Stimulated activated CD4-positive, alpha-beta T cell treated with anti-CD3 and anti-CD28 coated beads, Interleukin-2, amount 100 ng/mL, for 24 hours (primary cell): ENCODE measurements at places on chromosomes 3 and 15.

GRCh38 chr15:65762914-65763787, 28.9 kb downstream of the DENND4A start:
- DNase-seq, result no peak

DNA sequence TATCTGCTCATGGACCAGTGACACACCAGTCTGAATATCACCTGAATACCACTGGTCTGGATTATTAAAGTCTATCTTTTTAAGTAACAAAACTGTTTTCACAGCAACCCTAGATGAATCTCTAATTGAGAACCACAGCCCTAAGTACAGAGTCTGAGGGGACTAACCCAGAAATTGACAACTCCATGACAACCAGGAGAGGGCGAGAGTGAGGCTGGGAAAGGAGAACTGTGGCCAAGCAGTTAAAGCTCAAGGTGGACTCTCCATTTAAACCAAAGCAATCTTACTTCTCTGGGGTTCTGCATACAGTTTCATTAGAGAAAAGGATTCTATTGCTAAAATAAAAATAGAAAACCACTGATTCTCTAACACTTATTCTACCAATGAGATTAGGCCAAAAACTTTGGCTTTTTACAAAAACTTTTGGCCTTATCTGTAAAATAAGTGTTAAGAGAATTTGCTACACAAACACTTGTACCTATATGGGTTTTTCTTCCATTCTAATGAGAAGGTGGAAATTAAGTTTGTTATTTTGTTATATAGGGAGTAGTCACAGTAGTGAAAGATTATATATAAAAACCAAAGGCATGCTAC, 11.4 kb downstream of the NEK10 start:
- peak; percentile 52 for DNase-seq

- DNase-seq, result no peak
Measured at GRCh38 chr3:150635526-150635925, 32.4 kb downstream of the SELENOT start.

- no peak for DNase-seq
Measured at GRCh38 chr3:119289404-119289770, 4.8 kb upstream of the ARHGAP31 start.

- no peak for DNase-seq
Measured at GRCh38 chr3:56157693-56158362, 310.4 kb downstream of the ERC2 start.

DNA sequence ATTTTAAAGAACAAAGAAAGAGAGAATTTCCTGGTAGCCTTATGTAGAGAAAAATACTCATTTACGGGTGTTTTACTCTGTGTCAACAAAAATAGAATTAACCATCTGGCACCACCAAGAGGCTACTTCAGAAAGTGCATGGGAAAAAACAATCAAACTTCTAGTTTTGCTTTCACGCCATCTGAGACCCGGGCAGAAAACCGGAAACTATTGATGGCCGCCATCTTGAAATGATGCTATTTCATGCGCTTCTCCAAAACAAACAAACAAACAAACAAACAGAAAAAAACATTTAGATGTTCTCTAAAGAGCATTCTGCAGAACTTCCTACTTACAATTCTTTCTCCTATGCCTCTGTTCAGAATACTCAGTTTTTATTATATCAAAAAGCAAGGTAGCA, 49.4 kb upstream of the SYNPR start:
- no peak for DNase-seq

GRCh38 chr15:41971089-41971894, 1.1 kb downstream of the EHD4 start:
- peak; percentile 76 for DNase-seq

- no peak for DNase-seq
Measured at GRCh38 chr15:33443708-33444107, 132.9 kb downstream of the RYR3 start.

GRCh38 chr15:65286704-65287519, at the start of gene PARP16:
PARP16 (minus strand) TSS chr15:65286883; CDS start chr15:65286426, 457 bp downstream.
- DNase-seq, result peak; percentile 95
